Dermis blood vessel endothelial cell (primary cell): ENCODE measurements at places on chromosomes 13 and 19. TPM values are rescaled to one million over a fixed set of nuclear protein-coding genes. Genes with fewer than 3 reads are reported as not detected.

Gene SOHLH2
- 0.17 and 0.23 TPM in 2 replicates for total RNA-seq

Gene MYO1F
- 0.14 and 0.34 TPM in 2 replicates for total RNA-seq

Gene ZNF575
- 0.23 TPM in 1 of 2 replicates, not detected in the other for total RNA-seq

Gene CLEC17A
- total RNA-seq = not detected in 2 replicates

Gene ZNF486
- 8.8 and 12.6 TPM in 2 replicates for total RNA-seq

Gene ZNF66
- 2.5 and 3.9 TPM in 2 replicates for total RNA-seq

Gene CERS1
- 1.0 and 1.3 TPM in 2 replicates for total RNA-seq

Gene PODNL1
- 0.09 and 0.34 TPM in 2 replicates for total RNA-seq

GRCh38 chr19:56969156-56969555 is 128.6 kb upstream of the PEG3 start:
- DNase-seq = no peak

DNA sequence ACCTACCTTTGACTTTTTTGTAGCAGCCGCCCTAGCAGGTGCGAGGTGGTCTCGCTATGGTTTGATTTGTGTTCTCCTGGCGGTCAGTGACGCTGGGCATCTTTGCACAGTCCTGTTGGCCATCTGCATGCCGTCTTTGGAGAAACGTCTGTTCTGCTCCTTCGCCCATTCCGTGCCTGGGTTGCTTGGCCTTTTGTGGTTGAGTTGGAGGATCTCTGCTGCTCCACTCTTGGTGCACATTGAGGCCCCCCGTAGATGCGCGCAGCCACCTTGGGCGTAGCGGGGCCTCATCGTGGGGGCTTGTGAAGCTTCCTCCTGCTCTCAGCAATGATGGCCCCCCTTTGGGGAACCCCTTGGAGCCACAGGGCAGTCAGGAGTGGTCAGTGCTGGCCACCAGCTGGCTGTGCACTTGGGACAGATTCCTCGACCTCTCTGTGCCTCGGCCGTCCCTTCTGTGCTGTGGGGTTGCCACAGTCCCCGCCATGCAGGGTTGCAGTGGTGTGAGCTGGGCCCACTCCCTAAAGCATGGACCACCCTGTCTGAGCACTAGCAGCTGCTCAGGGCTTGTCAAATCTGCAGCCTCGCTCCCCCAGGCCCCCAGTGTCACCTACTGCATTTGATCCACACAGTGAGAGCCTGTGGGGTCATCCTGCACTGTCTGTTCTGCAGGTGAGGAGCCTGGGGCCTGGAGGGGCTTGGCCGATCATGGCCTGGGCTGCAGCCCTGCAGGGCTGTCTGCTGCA is 170.8 kb downstream of the KDM4B start:
- no peak for DNase-seq

DNA sequence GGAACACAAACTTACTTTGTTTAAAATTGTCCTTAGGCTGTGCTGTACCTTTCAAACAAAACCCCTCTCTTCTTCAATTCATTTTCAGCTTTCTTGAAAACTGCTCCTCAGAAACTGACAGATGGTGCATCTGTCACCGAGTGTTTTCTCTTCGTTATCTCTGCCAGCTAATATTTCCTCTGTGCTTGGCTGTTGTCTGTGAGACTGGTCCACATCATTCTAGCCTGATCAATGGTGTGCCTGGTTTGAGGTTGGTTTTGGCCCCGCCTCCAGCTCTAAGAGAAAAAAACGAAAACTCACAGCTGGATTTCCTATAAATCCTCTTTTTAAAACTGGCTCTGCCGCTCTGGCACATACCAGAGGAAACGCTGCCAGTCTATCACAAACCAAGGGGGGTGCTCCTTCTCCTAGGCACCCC is 79.7 kb downstream of the STARD13 start:
- peak; percentile 67 for DNase-seq

- peak; percentile 94 for DNase-seq
Measured at GRCh38 chr19:6947745-6948144, 60.4 kb downstream of the ADGRE1 start.

DNA sequence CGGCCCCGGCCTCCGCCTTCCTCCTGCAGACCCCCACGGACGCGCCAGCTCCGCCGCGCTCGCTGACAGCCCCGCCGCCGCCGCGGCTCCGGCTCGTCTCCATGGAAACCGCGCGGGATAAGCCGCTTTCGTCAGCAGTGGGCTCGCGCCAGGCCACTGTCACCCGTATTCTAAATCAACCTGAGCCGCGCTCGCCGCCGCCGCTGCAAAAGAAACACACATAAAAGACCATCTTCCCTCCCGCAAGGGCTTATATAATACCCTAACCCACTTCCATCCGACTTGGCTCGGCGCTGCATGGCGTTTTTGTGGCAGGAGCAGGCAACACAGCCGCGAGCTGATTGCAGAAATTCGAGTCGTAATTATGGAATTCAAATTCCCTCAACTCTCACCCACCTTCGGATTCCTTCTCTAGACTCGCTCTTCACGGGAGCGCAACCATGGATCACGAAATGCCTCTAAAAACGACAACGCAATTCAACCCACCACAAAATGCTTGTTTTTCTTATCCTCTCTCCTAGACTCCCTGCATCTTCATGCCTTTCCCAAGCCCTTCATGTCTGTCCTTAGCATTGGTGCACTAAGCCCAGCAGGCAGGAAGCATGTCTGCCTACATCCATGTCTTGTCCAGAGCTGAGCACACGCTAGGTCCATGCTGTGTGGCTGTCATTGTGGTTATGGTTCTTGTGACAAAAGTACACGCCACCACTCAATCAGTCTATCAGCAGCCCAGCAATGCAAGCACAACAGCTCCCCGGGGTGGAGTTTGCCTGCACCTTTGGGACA is at the start of gene AMER2:
TSS of gene AMER2 (minus strand) at position 772 of the 786 bp plus-strand sequence. CDS start at position 103, 669 bp downstream.
- DNase-seq = peak; percentile 13

- no peak for DNase-seq
Measured at GRCh38 chr13:29476046-29476445, 119.4 kb downstream of the SLC7A1 start.
